Activated naive CD8-positive, alpha-beta T cell treated with anti-CD3 and anti-CD28 coated beads, Interleukin-2, amount 50 U/mL, for 24 hours (primary cell): ENCODE measurements at places on chromosomes 6 and 20.
A peak's percentile ranks its signal among the peaks of the same experiment; 100 is the strongest.

DNA sequence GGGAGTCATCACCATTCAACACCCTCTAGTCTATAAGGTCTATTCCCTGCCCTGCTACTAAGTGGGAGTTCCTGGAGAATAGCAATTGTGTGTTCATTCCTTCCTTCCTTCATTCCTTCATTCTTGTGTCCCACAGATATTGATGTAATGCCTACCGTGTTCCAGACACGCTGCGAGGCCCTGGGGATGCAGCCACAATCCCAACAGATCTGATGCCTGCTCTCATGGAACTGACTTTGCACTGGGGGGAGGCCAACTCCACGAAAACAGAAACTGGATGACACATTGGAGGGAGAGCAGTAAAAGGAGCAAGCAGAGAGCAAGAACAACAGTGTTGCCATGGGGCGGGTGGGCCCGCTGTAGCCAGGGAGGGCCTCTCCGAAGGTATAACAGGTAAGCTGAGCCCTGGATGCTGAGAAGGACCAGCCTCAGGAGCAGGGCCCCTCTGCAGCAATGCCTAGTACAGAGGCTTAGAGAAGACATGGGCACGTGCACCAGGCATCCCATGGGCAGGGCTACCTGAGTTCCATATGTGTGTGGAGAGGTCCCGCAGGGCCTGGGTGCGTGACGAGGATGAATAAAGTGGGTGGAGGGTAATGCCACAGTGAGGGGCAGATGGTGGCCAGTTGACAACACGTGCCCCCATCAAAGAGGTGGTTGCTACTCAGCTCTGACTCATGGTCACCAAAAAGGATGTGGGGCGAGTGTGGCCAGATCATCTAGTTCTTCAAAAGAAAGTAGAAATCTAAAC is 173.9 kb downstream of the NFATC2 start:
- no peak for DNase-seq
- peaks cover 1% of the 10 kb centered on the region for H3K27me3 ChIP-seq
- peaks cover 2% of the 10 kb centered on the region for H3K36me3 ChIP-seq
- no peak overlapping the region for H3K27ac ChIP-seq

DNA sequence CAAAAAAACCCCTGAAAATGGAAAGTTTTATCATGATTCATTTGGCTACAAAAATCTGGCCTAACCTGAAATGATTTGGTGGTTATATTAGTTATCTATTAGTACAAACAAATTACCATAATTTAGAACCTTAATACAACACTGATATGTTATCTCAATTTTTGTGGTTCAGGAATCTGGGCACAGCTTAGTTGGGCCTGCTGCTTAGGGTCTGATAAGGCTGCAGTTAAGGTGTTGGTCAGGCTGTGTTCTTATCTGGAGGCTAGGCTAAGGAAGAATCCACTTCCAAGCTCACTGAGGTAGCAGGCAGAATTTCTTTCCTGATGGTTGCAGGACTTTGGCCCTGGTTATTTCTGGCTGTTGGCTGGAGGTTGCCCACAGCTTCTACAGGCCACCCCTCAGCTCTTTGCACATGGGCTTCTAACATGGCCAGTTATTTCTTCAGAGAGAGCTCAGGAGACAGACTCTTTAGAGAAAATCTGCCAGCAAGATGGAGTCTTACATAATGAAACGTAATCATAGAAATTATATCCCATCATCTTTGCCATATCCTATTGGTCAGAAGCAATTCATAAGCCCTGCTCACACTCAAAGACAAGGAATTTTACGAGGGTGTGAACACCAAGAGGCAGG is 11.4 kb downstream of the TRIM38 start:
- H3K4me3 ChIP-seq: no peak overlapping the region
- H3K4me1 ChIP-seq: peaks cover 38% of the 10 kb centered on the region
- no peak overlapping the region for H3K27ac ChIP-seq
- peaks cover 64% of the 10 kb centered on the region for H3K36me3 ChIP-seq
- no peak for DNase-seq

DNA sequence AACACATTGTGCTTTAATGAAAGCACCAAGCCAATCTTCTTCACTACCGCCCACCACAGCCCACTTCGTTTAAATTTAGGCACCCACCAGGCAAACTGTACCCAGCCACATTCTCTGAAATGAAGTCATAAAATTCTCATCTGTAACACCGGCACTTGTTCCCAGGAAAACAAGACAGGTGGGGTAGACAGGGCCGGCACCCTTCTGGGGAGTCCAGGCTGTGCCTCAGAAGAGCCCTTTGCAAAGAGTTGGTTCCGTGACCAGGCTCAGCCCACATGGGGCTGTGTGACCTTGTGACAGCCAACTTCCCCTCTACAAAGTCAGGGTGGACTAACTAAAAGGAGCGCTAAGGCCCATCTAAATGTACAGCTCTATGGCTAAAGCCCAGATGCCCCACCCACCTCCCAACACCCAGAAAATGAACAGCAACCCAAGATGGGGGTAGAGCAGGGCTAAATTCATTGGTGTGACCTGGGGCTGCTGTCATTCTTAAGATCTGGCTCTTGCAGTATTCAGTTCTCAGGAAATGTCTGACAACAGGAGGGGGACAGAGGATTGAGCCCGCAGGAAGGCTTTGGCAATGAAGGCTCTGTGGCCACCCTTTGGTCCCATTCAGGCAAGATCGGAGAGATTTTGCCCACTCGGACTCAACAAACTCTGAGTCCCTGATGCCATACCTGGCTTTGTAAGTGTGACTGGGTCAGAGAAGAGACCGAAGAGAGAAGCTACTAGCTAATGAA is 56.7 kb downstream of the TRERF1 start:
- no peaks in the 10 kb centered on the region for H3K27me3 ChIP-seq
- H3K4me3 ChIP-seq: peak overlapping the region; percentile 37
- peaks cover 78% of the 10 kb centered on the region for H3K4me1 ChIP-seq
- H3K36me3 ChIP-seq: no peaks in the 10 kb centered on the region
- no peak for DNase-seq
- peak overlapping the region; percentile 84 for H3K27ac ChIP-seq

DNA sequence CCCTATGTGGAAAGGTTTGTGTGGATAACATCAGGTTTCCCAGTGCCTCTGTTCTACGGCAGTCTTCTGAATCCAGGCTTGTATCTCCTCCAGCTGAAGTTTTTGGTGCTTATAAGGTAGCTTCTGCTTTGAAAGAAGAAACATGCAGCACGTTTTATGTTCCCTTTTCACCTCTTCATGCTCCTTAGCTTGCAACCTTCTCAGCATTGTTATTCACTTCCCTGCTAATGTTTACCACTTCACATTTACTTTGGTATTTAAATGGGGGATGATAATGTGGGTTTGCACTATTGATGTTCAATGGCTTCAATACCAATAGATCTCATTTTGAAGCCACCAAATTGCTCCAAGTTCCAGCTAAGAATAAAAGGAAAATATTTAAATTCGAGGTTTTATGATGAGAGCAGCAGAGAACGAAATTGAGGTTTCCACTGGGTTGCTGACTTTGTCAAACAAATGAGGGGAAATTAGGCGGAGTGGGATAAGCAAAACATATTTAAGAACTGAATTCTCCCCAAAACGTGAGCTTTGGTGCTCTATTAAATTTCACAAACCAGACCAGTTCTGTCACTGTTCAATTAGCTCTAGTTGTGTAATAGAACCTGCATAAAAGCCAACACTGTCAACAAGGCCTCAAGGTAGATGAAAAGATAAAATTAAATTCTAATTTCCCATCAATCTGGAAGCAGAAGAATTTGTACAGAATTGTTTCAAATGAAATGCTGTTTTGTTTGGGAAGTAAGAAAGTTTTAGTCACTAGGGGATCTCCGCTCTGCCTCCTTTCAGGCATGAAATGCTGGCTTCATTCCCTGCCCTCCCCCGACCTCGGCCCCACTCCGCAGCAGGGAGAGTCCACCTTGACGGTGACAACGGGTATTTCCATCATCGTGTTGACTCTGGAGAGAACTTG is 1.4 kb downstream of the IL22RA2 start:
- H3K27me3 ChIP-seq: peaks cover 5% of the 10 kb centered on the region
- DNase-seq: peak; percentile 29
- H3K27ac ChIP-seq: peak overlapping the region; percentile 80
- H3K36me3 ChIP-seq: no peaks in the 10 kb centered on the region
- H3K4me1 ChIP-seq: peaks cover 38% of the 10 kb centered on the region
- H3K4me3 ChIP-seq: no peak overlapping the region

DNA sequence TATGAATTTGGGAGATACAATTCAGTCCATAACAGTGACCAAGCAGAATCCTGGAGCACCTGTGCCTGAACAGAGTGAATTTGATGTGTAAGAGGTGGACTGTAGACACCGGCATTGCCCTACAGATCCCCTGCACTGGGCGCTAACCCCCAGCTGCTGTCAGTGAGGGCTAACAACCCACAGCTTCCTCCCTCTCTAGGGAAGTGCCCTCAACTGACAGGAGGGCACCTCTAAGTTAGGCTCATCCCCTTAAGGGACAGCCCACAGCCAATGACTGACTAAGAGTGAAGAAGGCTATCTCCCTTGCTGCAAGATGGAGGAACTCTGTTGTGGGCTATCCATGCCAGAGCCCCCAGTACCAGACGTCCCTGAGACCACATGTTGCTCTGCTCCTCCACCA is 15.3 kb upstream of the BPIFB1 start:
- H3K27me3 ChIP-seq: peaks cover 6% of the 10 kb centered on the region
- H3K4me3 ChIP-seq: no peak overlapping the region
- DNase-seq: no peak
- no peak overlapping the region for H3K27ac ChIP-seq
- H3K4me1 ChIP-seq: no peaks in the 10 kb centered on the region

GRCh38 chr6:111377558-111378120 is 105.4 kb downstream of the REV3L start:
- H3K27me3 ChIP-seq: no peaks in the 10 kb centered on the region
- no peak for DNase-seq
- no peak overlapping the region for H3K27ac ChIP-seq
- peaks cover 38% of the 10 kb centered on the region for H3K36me3 ChIP-seq
- H3K4me1 ChIP-seq: peaks cover 2% of the 10 kb centered on the region

GRCh38 chr6:138410972-138411880 is 7.2 kb downstream of the HEBP2 start:
- peak overlapping the region; percentile 12 for H3K4me3 ChIP-seq
- no peaks in the 10 kb centered on the region for H3K27me3 ChIP-seq
- H3K4me1 ChIP-seq: peaks cover 17% of the 10 kb centered on the region
- no peak for DNase-seq
- H3K36me3 ChIP-seq: peaks cover 52% of the 10 kb centered on the region
- peak overlapping the region; percentile 68 for H3K27ac ChIP-seq

GRCh38 chr20:50980851-50981713 is 22.5 kb downstream of the MOCS3 start:
- peak overlapping the region; percentile 95 for H3K27ac ChIP-seq
- peak overlapping the region; percentile 45 for H3K4me3 ChIP-seq

GRCh38 chr6:161370880-161371279 is 97.0 kb upstream of the AGPAT4 start:
- H3K27ac ChIP-seq: no peak overlapping the region
- peak; percentile 63 for DNase-seq
- H3K4me3 ChIP-seq: no peak overlapping the region

DNA sequence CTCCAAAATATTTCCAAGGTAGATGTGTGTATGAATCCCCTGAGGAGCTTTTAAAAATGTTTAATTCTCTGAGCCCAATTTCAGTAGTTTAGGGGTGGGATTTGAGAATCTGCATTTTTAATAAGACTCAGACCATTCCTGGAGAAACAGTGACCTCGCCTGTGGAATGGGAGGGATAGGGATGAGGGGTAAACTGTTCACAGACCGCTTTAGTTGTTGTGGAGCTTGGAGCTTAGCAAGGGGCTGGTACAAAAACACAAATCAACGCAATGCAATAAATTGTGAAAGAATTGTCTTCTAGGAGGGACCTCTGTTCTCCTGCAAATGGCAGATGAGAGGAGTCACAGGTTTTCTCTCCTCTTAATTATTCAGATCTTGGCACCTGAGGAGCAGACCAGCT is 239.3 kb upstream of the SULF2 start:
- H3K4me1 ChIP-seq: no peaks in the 10 kb centered on the region
- no peak overlapping the region for H3K4me3 ChIP-seq

- H3K4me3 ChIP-seq: no peak overlapping the region
- DNase-seq: no peak
- H3K4me1 ChIP-seq: no peaks in the 10 kb centered on the region
- H3K27me3 ChIP-seq: peaks cover 19% of the 10 kb centered on the region
These were observed 12.0 kb upstream of the ADGRF5 start for GRCh38 chr6:46933751-46934150.

DNA sequence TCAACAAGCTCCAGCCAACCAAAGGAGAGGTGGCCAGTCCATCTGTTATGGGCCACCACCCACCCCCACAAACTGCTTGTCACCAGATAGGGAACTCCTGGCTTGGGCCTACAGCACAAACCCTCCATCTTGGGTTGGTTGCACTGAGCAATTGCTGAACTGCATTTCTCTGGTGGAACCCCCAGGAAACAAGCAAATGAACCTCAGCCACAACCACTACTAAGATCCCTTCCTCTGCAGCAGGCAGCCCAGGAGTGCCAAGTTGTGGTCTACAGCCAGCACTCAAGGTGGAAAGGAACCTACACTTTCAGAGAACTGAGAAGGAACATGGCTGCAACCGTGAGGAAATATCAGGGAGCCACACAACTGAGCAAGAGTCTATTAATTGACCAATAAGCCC is 171.6 kb downstream of the TMEM200A start:
- peaks cover 5% of the 10 kb centered on the region for H3K4me1 ChIP-seq
- peaks cover 19% of the 10 kb centered on the region for H3K36me3 ChIP-seq
- no peak overlapping the region for H3K4me3 ChIP-seq
- no peaks in the 10 kb centered on the region for H3K27me3 ChIP-seq
- H3K27ac ChIP-seq: no peak overlapping the region

GRCh38 chr6:150153905-150154492 is 11.2 kb downstream of the PPP1R14C start:
- peaks cover 45% of the 10 kb centered on the region for H3K27me3 ChIP-seq
- H3K4me1 ChIP-seq: peaks cover 16% of the 10 kb centered on the region
- no peak overlapping the region for H3K27ac ChIP-seq
- H3K4me3 ChIP-seq: no peak overlapping the region
- H3K36me3 ChIP-seq: no peaks in the 10 kb centered on the region

GRCh38 chr20:45823949-45824835 is 2.9 kb downstream of the TNNC2 start:
- H3K27me3 ChIP-seq: peaks cover 32% of the 10 kb centered on the region
- H3K4me3 ChIP-seq: peak overlapping the region; percentile 65
- peak overlapping the region; percentile 61 for H3K27ac ChIP-seq
- H3K4me1 ChIP-seq: peaks cover 12% of the 10 kb centered on the region
- peak; percentile 47 for DNase-seq
- H3K36me3 ChIP-seq: peaks cover 2% of the 10 kb centered on the region

GRCh38 chr6:22582417-22583205 is 13.2 kb downstream of the HDGFL1 start:
- H3K27ac ChIP-seq: no peak overlapping the region
- no peaks in the 10 kb centered on the region for H3K27me3 ChIP-seq
- H3K4me1 ChIP-seq: no peaks in the 10 kb centered on the region
- H3K4me3 ChIP-seq: no peak overlapping the region
- H3K36me3 ChIP-seq: no peaks in the 10 kb centered on the region

GRCh38 chr20:17202673-17203072 is 24.2 kb upstream of the PCSK2 start:
- no peaks in the 10 kb centered on the region for H3K36me3 ChIP-seq
- no peak overlapping the region for H3K27ac ChIP-seq
- no peaks in the 10 kb centered on the region for H3K27me3 ChIP-seq
- H3K4me1 ChIP-seq: no peaks in the 10 kb centered on the region
- no peak for DNase-seq
- no peak overlapping the region for H3K4me3 ChIP-seq
